ENCODE measurements at places on chromosomes 4 and X.

DNA sequence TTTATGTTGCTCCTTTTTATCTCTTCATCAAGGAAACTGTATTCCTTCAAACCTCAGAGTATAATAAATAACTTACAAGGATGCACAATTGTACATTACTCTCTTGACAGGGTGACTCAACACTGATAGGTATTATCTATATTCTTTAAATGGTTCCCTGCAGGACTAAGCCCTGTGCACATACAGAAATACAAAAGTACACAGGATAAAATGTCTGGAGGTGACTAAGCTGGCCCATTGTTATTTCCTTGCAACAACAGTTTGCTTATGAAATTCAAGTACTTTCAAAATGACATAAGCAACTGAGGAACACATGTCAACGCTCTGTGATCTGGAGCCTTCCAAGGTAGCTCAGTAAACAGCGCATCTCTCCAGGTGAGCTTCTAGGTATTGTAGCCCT is 83.8 kb upstream of the RPL34 start:
- DNase-seq = no peak

DNA sequence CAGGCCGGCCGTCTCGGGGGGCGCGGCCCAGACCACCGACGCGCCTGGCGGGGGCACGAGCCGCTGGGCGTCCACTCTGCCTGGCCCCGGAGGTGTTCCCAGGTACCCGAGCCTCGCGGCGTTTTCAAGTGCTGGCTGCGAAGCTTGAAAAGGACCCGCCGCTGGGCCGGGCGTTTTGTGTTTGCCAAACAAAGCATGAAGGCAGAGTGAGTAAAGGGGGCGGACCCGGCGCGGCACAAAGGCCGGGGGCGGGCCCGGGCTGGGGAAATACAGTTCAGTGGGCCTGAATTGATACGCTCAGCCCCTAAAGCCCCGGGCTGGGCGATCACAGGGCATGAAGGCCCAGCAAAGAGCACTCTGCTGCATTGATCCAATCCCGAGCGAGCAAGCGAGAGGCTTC is 65.4 kb downstream of the SOX3 start:
- no peak for DNase-seq

GRCh38 chrX:78712336-78712735 is 35.2 kb upstream of the LPAR4 start:
- DNase-seq = no peak

- DNase-seq = no peak
Measured at GRCh38 chr4:56187688-56188087, 199.6 kb downstream of the AASDH start.

DNA sequence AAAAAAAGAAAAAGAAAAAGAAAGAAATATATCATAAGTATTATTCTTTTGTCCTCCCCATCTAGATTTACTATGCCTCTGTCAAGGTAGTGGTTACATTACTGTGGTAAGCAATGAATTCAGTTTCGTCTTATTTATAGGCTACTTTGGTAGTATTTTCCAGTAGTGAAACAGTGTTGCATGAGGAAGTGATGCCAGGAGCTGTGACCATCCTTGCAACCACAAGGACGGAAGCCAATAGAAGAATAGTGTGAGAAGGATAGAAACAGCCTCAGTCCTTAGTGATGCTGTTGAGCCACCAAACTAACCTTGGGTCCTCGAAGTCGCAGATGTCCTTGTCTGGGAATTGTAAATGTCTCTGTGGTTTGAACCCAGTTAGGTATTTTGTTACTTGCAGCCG is 328.5 kb downstream of the PPP3CA start:
- DNase-seq = no peak

GRCh38 chr4:117817301-117817700 is 217.0 kb upstream of the NDST3 start:
- no peak for DNase-seq

- DNase-seq = no peak
Measured at GRCh38 chrX:41250867-41251266, 83.1 kb upstream of the DDX3X start.

- no peak for DNase-seq
Measured at GRCh38 chrX:10041383-10041782, 74.2 kb downstream of the CLDN34 start.

DNA sequence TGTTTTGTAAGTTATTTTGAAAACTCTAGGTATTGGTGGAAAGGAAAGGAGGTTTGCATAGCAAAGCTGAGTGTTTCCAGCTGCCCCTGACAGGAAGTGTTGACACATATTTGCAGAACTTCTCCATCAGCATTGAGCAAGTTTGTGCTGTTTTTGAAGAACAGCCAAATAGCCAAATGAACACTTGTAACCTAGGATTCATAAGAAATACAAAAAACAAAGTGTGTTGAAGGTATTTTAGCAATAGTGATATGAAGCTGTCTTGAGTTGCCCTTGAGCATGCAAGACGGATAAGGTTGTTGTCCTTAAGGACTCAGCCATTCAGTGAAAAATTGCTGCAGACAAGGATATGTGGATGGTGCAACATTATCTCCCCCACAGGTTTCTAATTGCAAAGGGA is 68.3 kb upstream of the PGM2 start:
- no peak for DNase-seq

DNA sequence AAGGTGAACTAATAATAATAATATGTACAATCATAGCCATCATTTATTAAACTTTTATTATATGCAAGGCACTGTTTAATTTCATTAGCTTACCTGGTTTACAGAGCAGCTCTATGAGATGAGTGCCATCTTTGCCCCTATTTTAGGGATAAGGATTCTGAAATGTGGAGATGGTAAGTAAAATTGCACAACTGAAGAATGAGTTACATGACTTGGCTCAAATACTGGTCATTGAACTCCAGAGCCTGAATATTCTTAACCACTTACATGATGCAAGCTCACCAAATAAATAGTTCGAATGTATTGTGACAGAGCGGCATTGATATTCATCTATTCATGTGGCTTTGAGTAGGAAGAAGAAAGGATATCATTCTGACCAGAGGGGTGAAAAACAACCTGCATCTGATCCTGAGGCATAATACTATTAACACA is 11.7 kb downstream of the ALB start:
- no peak for DNase-seq
